Activated T-cell treated with anti-CD3 and anti-CD28 coated beads, Interleukin-2, amount 50 U/mL, for 72 hours (primary cell): ENCODE measurements at places on chromosomes 7 and 10.

- DNase-seq = no peak
Measured at GRCh38 chr10:45379891-45380540, 6.0 kb downstream of the ALOX5 start.

- DNase-seq = no peak
Measured at GRCh38 chr7:128010391-128011127, 20.7 kb downstream of the LRRC4 start.

DNA sequence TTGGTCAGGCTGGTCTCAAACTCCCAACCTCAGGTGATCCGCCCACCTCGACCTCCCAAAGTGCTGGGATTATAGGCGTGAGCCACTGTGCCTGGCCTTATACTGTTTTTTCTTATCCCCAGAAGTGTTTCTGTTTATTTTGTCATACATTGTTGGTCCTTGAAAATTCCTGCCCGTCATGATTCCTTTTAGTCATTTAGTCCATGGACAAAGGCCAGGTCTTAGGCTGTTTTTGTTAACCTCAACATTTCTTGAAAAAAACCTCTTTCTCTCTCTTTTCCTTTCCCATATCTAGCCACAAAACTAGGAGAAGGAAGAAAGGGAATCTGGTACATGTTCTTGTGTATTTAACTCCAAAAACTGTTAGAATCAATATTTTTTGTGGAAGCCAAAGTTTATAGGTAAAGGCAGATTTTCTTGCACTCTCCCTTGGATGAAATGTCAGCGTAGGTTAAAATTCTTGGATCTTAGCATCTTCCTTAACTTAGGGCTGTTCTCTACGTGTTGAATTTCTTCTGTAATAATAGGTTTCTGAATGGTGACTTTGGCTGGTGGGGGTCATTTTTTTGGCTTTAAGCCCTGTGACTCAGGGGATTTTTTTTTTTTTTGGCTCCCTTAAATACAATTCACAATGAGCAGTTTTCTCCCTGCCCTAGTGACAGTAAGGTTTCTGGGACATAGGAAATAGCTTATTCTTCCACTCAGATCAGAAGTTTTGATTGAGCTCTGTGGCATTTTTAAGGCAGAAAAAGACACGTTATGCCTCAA, 500.8 kb downstream of the AUTS2 start:
- DNase-seq = no peak

DNA sequence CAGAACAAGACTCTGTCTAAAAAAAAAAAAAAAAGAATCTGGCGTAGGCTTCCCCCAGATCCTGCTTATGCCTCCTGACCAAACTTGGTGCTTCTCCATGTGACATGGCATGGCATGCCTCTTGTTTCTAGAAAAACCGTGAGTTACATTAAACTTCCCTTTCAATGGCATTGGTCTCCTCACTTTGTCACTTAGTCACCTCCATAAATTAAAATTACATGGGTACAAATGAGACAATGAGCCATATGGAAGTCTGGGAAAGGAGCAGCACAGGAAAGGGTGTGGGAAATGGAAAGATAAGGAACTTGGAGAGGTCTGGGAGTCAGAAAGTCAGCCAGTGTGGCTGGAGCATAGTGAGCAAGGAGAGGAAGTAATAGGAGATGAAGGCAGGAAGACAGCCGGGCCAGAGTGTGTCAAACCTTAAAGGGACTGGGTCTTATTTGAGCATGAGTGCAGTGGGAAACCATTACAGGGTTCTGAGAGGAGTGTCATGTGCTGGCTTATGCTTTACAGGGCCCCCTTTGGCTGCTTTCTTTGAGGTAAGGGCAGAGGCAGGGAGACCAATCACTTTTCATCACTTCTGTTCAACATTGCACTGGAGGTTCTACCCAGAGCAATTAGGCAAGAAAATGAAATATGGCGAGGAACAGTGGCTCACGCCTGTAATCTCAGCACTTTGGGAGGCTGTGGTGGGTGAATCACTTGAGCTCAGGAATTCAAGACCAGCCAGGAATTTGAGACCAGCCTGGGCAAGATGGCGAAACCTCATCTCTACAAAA, 21.3 kb upstream of the ZMIZ2 start:
- no peak for DNase-seq

DNA sequence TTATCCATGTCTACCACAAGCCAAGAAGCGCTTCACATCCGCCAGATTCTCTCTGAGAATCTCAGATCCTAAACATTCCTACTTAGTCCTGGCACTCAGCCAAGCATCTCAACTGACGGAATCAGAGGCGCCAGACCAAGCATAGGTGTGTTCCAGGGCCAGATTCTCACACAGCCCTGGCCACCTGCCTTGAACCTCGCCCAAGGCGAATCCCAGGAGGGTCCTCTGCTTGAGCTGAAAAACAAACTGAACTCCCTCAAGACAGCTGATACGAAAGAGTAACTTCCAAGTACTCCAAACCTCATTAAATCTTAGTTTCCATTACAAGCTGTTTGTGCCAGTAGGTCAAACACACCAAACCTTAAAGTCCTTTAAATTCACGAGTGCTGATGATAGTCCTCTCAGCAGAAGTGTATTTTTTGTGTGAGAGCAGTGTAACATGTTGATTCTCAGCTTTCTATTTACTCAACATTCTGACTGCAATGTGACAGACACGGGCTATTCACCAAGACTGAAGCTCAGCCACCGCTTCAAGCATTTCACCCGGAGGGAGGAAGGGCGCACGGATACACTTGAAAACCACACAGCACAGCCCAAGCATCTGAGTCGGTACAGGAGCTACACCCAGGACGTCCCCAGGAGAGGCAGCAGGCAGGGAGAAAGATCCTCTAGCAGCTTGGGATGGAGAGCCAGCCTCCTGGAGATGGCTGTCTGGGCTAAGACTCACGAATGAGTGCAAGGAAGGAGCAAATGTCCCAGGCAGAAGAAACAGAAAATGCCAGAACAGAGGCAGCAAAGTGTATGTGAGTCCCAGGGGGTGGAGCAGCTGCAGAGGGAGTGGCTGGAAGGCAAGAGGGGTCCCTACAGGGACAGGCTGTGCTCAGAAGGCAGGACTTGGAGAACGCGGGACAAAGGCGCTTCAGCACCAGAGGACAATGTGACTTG, 6.0 kb downstream of the PARD3 start:
- DNase-seq = no peak

DNA sequence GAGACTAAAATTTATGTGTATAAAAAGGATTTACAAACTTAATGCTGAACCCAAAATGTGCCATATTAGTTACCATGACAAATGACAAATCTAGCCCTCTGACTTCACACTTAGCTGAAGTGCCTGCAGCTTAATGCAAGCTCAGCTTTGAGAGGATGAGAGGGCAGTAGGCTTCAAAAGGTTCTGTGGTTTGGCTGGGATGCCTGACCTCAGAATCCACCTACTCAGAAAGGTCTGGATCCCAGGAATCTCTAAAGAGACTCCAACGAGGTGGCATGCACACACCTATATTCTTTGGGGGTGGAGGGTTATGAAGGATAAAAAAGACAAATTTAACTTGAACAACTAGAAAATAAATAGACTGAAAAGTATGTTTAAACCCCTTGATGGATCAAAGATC, 213.4 kb downstream of the TAX1BP1 start:
- DNase-seq = no peak

DNA sequence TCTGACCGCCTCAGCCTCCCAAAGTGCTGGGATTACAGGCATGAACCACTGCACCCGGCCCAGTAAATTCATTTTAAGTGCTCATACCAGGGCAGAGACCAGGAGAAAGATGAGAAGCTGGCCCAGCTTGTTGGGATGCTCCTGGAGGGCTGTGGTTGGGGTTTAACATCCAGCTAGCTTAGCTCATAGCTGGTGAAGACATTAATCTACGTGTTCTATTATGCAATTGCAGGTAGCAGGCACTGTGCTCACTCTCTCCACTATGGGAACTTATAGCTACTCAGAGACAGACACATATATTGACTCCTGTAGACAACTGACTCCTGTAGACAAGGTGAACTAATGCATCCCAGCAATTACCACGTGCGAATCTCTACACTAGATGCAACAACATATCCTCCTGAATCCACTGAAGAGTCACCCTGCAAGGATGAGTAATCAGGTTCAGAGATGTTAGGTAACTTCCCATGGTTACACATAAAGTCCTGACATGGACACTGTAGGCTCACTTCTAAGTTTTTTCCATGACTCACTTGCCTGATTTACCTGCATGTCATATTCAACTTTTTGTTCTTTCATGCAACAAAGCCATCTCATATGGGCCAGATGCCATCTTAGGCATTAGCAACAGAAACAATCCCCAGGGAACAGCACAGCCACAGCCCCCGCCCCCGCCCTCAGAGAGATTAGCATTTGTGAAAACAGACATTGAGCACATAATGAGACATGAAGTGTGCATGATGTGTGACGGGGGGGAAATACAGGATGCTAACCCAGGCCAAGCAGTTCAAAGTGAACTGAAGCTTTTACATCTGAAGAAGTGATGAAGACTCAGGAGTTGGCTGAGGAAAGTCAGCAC, 37.2 kb downstream of the ERLIN1 start:
- peak; percentile 33 for DNase-seq

- DNase-seq = peak; percentile 10
Measured at GRCh38 chr7:28272461-28272877, 91.9 kb upstream of the JAZF1 start.

DNA sequence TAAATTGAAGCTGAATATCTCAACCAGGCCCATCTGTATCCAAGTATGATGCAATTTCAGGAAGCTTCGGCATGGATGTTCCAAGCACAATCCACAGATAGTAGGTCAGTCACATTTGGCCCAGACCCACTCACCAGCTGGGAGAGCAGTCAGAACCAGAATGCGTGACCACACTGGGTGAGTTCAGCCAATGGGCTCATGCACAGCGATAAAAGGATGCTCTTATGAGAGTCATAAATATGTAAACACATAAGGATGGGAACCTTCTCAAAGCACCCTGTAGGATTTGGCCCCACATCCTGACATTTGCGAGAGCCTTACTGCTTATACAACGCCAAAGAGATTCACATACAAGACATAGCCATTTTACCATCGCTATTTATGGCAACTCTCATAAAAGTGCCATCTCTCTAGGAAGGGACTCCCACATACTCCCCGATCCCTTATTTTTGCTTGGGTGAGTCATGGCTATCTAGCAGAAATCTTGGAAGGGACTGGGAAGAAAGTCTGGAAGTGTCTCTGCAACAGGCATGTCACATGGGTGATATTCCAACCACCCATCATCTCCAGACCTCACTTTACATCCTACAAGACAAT, 3.0 kb downstream of the AFAP1L2 start:
- DNase-seq = no peak

DNA sequence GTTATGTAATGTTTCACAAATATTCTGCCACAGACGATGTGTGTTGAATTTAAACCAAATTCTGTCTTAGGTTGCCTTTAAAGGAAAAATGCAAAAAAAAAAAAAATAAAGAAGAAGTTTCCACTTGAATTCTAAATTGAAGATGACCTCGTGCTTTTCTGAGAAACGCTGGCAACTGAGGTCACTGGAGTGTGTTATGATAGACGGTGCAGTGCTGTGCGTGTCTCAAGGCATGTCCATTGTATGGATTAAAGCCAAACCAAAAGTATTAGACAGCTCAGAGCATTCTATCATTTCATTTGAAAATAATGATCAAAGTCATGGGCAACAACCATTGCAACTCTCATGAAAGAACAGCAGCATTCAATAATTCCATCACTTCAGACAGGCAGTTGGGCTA, 483.9 kb downstream of the GRM8 start:
- no peak for DNase-seq

- DNase-seq = no peak
Measured at GRCh38 chr7:119996634-119997033, 276.3 kb upstream of the KCND2 start.

GRCh38 chr10:30058570-30059132, 735 bp downstream of the JCAD start:
- no peak for DNase-seq

DNA sequence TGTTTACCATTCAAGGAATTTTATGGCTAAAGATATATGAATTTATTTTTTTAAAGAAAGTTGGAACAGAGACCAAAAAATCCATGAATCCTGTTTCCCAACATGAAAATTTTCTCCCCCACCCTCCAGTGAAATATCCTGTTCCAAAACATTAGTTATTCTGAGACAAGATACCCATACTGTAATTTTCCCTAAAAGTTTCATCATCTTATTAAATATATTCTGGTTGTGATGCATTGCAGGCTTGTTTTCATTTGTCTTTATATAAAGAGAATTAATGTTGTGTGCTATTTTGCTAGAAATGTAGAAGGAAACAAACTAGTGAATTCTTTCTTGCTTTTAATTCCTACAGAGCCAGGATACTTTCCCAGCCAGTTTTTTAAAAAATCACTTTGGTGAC, 106.6 kb downstream of the EXOC4 start:
- DNase-seq = no peak

- no peak for DNase-seq
Measured at GRCh38 chr7:36082216-36082615, 70.8 kb upstream of the EEPD1 start.

DNA sequence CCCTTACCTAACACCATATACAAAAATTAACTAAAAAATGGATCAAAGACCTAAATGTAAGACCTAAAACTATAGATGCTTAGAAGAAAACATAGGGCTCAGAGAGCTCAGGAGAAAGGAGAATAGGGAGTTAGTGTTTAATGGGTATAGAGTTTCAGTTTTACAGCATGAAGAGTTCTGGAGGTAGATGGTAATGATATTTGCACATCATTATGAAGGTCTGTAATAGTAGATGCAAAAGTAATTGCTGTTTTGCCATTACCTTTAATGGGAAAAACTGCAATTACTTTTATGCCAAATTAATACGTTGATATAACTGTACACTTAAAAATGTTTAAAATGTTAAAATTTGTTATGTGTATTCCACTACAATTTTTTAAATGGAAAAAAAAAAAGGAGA, 39.2 kb upstream of the NANOS1 start:
- no peak for DNase-seq

- DNase-seq = no peak
Measured at GRCh38 chr10:22856444-22857074, 71.3 kb upstream of the ARMC3 start.

DNA sequence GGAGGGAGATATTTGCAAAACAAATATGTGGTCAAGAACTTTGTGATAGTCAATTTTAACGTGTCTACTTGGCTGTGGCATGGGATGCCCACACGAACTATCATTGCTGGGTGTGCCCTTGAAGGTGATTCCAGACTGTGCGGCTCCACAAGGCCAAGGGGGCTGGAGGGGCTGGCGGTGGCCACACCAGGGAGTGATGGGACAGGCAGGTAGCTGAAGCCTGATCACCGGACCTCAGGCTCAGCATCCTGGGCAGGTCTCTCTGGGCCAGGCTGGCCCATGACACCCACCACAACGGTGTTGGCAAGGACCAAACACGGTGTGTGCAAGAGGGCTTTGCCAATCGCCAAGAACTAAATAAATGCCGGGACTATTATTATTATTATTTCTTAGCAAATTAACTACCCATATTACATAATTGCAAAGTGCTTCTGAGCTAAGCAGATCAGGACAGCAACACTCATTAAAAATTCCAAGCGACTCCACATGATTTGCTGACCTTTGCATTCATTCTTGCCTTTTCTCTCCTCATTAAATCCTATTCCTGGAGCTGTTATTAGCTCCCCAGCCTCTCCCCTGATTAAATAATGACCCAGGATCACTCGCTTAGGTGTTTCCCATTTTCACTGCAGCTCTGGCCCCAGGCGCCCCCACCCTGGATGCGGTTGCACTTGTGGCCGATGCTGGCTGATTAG, 35.4 kb upstream of the PPP2R2D start:
- no peak for DNase-seq

GRCh38 chr10:115985786-115986185, 287.2 kb downstream of the GFRA1 start:
- no peak for DNase-seq

GRCh38 chr7:73705551-73705920, 13.9 kb downstream of the STX1A start:
- DNase-seq = no peak
